ENCODE measurements at places on chromosomes 5 and 9. TPM values are rescaled to one million over a fixed set of nuclear protein-coding genes. Genes with fewer than 3 reads are reported as not detected.

Gene IL17B
- 1.7 TPM for total RNA-seq

Gene UGCG
- 28.5 TPM for total RNA-seq

Gene KIF4B
- not detected for total RNA-seq

Gene CENPK
- total RNA-seq = not detected

Gene GFRA3
- not detected for total RNA-seq

Gene IL13
- total RNA-seq = not detected

Gene PDE6A
- total RNA-seq = not detected

Gene DDX4
- 0.27 TPM for total RNA-seq

Gene FYB1
- total RNA-seq = 4.6 TPM

Gene GPR21
- 6.4 TPM for total RNA-seq

Gene C9orf50
- total RNA-seq = not detected

Gene CCDC180
- total RNA-seq = 33.0 TPM

Gene FAM53C
- 20.0 TPM for total RNA-seq

Gene NEUROG1
- total RNA-seq = not detected
